Astrocyte of the cerebellum (primary cell): ENCODE measurements at places on chromosomes 5 and 9.

- peak; percentile 37 for DNase-seq
Measured at GRCh38 chr9:110015759-110016158, 192.2 kb downstream of the C9orf152 start.

DNA sequence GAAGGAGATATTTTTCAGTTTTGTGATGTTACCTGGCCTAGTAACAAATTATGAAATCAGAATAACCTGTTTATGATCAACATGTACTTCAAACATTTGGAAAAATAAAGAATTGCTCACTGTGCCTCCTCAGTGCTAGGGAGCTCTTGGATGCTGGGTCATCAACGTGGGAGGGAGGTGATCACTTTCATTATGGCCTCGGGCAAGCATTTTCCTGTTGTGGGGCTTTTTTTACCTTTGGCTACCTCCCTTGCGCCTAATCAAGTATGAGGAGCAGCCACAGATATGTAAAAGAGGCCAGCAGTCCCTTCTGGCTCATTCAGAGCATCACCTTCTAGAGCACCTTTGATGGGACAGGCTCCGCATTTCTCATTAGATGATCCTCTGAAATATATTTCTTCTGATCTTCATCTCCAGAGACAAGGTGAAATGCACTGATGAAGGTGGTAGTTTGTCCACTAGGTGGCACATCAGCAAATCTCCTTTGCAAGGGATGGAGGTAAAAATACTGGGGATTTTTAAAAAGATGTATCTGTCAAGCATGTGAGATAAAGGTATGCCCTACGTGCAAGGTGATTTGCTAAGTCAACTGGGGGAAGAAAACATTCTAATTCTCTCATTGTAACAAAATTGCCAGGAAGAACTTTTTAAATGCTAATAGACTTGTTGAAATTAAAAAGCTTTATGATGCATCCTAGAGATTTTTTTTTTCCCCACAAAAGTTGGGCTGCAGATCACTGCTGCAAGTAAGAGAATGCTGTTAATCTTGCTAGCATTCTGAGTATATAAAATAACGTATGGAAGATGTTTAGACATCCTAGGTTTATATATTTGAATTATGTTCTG is 218.2 kb downstream of the MAST4 start:
- peak; percentile 49 for DNase-seq

DNA sequence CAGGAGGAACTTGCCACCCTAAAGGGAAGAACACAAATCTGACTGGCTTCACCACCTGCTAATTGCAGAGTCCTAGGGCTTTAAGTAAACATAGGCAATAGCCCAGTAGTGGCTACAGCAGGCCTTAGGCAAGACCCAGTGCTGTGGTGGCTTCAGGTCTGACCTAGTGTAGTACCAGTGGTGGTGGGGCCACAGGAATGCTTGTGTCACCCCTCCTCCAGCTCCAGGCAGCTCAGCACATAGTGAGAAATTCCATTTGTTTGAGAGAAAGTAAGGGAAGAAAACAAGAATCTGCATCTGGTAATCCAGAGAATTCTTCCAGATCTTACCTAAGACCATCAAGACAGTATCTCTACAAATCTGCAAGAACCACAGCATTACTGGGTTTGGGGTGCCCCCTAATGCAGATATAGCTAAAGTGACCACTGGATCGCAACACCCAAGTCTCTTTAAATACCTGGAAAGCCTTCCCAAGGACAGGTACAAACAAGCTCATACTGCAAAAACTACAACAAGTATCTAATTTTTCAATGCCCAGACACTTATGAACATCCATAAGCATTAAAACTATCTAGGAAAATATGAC is 102.6 kb upstream of the TRPM3 start:
- no peak for DNase-seq

- DNase-seq: no peak
Measured at GRCh38 chr9:86821006-86821845, 126.1 kb downstream of the GAS1 start.

DNA sequence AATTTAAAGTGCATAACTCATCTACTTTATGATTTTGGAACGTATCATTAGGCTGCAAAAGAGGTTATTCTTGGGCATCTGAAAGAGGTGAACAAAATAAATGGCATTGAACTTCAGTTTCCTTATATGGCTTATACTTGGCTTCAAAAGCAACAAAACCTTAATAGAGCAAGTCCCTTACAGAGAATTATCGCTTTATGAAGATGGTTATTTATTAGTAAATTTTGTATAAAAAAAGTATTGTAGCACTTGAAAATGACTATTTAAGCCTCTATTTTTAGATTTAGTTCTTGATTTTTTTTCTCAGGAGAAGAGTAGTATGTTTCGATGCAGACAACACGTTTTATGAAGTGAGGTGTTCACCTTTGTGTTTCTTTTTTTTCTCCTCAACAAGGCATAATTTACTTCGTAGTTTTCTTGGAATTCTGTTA is 2.0 kb downstream of the ERBIN start:
- no peak for DNase-seq
